H7 (cell line): ENCODE measurements at places on chromosomes 2 and 18.

GRCh38 chr2:225027061-225027762 is 15.1 kb downstream of the DOCK10 start:
- DNase-seq = no peak

GRCh38 chr2:201859949-201860348 is 53.6 kb downstream of the CDK15 start:
- DNase-seq = no peak

DNA sequence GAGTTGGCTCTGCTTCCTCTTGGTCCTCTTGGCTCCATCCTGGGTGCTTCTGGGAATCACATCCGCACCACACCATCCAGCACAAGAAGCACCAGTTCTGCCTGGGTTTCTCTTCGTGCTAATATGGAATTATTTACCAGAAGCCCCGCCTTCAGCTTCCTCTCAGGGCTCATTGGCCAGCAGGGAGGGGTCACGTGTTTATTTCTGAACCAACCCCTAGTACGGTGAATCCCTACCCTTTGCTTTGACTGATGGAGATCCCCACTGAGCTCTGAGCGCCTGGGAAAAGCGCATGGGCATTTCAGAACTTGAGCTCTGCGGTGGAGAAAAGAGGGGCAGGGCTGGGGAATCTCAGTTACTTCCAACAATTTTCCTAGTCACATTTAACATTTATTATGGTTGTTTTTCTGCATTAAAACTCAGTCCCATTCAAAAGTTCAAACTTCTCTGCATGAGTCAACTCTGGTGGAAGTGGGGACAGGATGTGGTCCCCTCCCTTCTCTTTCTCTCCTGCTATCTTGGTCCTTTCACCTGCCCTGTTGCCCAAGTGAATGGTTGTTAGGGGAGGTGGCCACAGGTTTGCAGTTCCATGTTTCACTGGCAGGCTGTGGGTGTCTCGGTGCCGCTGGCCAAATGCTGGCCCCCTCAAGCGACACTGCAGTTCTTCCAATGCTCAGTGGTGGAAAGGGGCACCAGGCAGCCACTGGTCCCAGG is 76.4 kb upstream of the TTC39C start:
- DNase-seq = no peak

DNA sequence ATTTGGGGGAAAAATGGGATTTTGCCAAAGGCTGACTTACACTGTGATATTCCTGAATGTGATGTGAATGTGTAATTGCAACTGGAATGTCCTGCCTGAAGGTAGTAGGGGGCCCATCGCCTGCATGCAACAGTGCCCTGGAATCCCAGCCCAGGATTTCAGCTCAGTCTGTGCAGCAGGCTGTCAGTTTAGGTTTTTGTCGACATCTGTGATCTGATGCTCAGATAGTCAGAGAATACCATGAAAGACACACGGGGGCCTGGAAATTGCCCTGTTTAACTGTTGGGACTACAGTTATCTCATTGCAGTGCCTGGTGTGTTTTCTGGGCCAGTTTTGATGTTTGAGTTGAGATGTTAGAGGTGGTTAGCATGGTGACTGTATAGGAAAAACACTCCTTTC is 84.5 kb upstream of the HK2 start:
- DNase-seq = no peak

DNA sequence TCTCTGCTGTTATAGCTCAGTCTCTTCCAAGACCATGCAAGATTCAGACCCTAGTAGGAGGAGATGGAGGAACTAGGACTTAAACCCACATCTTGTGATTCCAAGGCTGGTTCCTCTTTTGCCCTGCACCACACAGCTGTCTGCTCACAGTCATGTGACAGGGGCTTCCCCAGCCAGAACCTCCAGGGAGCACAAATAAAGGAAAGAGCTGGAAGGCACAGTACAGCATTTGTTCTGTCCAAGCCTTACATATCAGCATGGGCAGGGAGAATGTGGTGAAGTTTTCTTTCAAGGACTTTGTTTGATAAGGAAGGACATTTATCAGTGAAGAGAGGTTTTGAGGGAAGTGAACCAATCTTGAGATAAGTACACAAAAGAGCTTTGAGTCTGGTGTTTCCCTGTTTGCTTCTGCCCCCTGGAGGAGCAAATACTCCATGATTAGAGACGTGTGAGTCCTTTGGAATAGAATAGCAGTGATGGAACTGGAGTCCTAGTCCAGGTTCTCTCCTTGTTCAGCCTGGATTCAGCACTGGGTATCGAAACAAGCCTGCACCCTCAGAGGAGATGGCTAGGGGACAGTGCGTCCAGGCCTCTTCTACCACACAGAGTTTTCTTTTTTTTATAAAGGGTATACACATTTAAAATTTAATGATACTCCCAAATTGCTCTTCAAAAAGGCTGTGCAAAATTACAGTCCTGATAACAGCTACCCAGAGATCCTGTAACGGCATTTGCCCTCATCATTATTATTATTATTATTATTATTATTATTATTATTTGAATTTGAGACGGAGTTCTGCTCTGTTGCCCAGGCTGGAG is 24.6 kb upstream of the CASP10 start:
- DNase-seq = peak; percentile 67
